ENCODE measurements at places on chromosomes 1 and 21.

GRCh38 chr1:11885916-11886315, 27.2 kb upstream of the NPPB start:
- no peak for DNase-seq

GRCh38 chr1:117061986-117062415, 1.9 kb downstream of the TTF2 start:
- no peak for DNase-seq

DNA sequence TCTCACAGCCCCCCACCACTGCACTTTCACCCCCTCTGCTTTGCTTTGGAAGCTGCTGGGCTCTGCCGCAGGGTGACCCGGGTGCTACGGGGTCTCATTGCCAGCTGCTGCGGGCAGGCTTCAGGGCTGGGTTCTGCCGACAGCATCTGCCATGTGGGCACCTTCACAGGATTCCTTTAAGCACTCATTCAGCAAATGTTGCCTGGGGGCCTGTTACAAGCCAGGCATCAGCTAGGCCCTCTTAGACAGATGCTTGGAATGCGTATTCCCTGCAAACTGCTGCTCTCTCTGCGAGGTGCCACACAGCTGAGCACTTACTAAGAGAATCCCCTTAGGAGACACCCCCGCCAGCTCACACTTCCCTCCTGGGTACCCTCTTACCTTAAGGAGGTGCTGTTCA, 29.2 kb downstream of the COL16A1 start:
- no peak for DNase-seq

DNA sequence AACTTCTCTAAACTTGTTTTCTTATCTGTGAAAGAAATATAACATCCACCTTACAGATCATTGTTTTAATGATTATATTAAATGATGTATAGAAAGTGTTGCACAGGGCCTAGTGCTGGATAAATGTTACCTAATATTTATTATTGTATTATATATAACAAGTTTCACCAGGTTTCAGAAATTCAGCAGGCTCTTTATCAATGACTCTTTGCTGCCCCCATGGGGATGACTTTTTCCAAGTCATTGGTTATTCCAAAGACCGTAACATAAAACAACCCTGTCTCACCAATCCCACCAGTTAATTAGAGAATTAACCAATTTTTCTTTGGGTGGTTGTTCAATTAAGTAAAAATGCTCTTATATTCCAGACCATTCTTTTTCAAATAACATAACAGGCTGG, 7.3 kb upstream of the DEDD start:
- DNase-seq = no peak

- DNase-seq = no peak
These were observed 213.4 kb upstream of the PTBP2 start for GRCh38 chr1:96508233-96508632.

GRCh38 chr1:3070644-3071564, 1.9 kb downstream of the PRDM16 start:
- DNase-seq = peak; percentile 46

GRCh38 chr1:153697191-153698019, 18.9 kb downstream of the NPR1 start:
- DNase-seq = peak; percentile 90

DNA sequence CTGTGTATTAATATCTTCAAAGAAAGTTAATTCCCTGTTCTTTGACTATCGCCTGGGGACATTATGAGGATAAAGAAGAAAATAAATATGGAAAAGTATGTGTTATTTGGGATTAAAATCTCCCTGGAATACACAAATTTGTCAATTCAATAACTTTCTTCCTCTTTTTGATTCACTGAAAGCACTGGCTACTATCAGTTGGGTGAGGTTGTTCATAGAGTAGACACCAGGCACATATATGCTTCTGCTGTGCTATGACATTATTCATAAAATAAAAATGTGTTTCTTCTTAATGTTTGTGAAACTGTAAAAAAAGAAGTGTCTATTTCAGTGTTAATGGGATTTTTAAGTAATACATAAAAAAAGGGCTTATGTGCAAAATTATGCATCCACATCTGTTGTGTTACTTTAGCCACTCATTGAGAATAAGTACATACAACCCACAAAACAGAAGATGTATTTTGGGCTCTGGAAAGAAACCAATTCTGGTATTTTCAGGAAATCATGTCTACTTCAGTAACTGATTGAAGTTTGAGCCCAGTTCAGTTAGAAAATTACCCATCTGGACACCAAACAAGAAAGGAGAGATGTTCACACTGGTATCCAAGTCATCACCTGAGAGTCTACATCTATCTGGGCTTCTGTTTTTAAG, 169.4 kb downstream of the GABPA start:
- DNase-seq = no peak

DNA sequence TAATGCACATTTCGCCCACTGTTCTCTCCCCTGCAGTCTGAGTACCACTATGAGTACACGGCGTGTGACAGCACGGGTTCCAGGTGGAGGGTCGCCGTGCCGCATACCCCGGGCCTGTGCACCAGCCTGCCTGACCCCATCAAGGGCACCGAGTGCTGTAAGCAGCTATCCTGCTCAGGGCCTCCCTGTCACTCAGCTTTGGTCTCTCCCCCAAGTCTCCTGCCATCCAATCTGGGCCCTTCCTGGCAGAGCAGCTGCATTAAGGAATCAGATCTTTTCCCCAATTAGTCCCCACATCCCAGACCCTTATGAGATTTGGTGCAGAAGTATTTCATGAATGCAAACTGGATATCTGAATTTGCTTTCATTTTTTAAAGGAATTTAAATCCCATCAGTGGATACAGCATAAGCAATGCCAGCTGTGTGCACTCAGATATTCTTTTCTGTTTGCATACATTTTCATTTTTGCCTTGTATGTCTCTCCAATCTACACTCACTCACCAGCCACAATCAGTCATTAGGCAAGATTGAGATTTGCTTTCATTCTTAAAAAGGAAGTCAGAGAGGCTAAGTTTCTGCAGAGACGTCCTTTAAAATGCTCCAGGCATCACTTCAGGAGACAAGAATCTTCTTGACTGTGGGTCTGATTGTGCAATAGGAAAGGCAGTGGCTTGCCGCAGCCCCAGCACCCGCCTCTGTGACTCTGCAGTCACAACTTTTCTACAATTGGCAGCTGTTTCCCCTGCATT, 48.1 kb downstream of the ELAPOR1 start:
- peak; percentile 75 for DNase-seq

DNA sequence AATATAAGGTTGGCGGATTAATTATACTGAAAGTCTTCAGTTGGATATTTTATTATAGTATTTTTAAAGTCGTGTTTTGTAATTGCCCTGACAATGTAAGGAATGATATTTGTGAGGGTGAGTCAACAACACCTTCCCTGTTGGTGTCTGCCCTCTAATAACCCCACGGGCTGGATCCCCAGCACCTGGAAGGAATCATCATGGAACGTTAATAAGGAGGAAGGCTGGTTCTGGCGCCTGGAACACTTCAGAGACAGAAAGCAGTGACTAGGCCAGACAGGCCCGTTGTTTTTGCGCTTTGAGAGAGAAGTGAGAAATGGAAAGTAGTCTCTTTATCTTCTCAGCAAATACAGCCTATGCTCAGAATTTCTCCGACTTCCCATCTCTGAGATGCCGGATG, 31.6 kb downstream of the TEX35 start:
- DNase-seq = no peak

DNA sequence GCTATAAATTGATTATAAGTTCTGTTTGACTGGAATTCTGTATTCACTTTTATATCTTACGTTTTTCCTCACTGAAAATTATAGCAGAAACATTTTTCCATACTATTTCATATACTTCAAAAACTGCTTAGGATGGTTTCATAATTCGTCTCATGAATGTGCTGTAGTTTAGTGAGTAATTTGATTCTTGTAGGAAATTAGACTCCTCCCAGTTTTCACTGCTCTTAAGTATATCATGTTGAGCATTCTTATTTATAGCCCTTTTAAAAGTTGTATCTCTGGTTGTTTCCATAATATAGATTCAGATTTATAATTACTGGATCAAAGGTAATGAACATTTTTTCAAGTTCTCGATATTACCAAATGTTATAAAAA, 250.6 kb downstream of the FMN2 start:
- no peak for DNase-seq

DNA sequence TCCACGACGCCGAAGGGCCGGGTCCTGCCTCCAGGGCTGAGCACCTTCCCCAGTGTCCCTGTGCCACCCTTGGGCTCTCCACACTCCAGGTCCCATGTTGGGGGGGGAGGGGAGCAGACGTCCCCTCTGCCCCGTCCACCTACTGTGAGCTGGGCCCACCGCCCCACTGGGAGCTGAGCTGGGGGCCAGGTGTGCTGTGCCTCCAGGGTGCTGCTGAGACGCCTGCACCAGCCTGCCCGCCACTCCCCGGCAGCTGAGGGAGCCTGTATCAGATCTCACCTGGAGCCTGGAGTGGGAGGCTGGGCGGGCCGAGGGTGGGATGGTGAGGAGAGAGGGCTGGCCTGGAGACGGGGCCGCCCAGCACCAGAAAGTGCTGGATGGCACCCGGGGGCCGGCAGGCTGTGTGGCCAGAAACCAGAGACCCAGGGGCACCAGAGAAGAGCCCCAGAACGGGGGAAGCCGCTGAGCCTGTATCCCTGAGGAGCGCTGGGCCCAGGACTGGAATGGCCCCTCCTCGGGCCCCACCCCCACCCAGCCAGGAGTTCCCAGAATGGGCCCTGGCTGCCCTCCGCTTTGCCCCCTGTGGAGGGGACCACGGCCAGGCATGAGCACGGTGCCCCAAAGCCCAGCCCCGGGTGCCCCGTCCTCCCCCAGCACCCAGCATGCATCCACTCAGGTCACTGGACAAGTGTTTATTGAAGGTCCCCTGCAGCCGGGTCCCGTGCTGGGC, 3.4 kb downstream of the TNFRSF18 start:
- peak; percentile 38 for DNase-seq

DNA sequence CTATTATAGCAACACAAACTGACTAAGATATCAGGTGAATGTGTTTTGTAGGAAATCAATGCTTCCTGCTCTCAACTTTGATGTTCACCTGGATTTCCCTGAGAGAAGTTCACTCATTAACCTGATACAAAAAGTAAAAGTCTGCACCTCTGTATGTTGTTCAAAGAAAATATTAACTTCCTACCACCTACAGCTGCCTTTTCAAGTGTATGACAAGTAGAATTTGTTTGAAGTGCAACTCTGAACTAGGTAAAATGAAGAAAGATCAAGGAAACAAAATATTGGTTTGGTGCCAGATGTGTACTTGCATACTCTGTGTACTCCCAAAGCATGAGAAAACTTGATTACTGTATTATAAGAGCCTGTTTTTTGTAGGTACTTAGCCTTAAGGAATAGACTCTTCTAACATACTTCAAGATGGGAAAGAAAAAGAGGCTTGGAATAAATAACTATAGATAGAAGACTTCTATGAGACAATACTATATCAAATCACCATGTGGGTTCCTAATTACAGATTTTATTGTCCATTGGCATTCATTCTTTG, 193.4 kb downstream of the APP start:
- DNase-seq = no peak

GRCh38 chr21:41600116-41600515, 92.2 kb upstream of the TMPRSS2 start:
- no peak for DNase-seq

DNA sequence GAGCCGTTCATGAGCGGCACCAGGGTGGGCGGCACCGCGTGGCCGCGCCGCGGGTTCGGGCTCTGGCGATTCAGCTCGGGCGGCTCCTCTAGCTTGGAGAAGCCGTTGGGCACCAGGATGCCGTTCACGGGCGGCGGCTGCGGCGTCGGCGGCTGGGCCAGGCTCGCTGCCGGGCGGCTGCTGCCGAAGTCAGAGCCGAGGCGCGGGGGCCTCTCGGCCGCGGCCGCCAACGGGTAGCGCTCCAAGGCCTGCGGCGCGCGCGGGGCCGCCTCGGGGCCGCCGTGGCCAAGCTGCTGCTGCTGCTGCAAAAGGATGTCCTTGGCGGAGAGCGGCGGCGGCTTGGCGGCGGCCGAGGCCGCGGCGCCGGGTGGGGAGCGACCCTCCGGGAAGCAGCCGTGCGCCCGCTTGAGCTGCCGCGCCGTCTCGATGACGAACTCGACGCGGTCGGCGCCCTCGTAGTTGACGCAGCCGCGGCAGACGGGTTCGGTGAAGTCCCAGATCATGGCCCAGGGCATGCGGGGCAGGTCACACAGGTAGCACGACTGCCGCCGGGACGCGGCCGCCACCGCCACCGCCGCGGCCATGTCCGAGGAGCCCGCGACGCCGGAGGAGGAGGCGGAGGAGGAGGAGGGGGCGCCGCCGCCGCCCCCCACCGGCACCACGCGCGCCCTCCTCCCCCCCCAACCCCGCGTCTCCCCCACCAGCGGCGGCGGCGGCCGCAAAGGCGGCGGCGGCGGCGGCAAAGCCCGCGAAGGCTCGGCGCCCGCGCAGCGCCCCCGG, 877 bp downstream of the IRF2BP2 start:
- peak; percentile 84 for DNase-seq

GRCh38 chr1:241459186-241459802, 60.3 kb downstream of the FH start:
- DNase-seq = no peak

DNA sequence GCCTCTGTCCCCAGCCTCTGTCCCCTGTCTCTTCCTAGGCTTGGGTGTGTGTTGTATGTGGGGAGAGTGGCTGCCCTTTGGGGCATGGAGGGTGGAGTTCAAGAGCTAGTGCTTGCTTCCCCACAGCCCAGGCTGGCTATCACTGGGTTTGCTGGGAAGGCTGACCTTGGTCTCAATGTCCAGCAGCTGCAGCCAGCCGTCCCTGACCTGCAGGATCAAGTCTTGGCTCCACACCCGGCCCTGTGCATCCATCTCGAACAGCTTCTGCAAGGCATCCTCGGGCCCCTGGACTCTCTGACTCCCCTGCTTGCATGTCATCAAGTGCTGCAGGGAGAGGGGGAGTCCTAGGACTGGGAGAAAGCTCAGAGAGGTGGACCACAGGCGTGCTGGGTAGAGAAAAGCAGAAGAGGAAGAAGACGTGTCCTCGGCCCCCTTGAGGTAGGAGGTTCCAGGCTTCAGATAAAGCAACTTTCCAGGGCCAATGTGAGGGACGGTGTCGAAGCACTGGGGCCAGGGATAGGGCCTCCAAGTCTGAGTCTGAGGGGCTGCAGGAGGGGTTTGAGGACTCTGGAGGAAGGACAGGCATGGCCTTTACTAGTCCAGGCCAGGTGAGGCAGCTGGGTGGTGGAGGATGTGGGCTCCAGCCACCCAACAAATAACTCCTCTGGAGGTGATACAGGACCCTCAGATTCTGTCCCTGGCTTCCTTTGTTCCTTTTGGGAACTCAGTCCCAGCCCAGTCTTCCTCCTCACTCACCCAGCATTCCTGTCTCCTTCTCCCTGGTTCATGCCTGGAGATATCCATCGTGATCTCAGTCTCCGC, 4.0 kb downstream of the EPS8L3 start:
- peak; percentile 66 for DNase-seq

- DNase-seq = no peak
These were observed 206.5 kb downstream of the NRIP1 start for GRCh38 chr21:14858311-14858710.

- DNase-seq = no peak
These were observed 50.6 kb downstream of the LMO4 start for GRCh38 chr1:87379306-87379705.

DNA sequence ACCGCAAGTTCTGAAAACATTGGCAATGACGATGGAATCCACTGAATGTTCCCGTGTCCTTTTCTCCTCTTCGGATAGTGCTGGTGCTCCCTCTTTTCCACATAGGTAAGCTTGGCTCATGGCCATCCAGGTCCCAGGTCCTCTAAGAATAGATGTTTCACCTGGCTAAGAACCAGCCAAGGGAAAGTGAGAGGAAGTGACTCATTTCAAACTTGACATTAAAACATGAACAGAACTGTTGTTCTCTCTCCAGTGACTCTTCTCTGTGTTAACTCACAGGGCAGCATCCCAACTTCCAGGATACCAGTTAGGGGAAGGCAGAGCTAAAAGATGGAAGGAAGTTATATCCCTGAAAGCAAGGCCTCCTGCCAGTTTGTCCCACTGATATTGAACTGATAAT, 493.8 kb upstream of the CHRM3 start:
- DNase-seq = no peak

- peak; percentile 71 for DNase-seq
These were observed at the start of gene SYPL2 for GRCh38 chr1:109466452-109467300. SYPL2 (plus strand) TSS chr1:109466546; CDS start chr1:109466844, 298 bp downstream.

Measured in aorta (tissue), 5 donors.